ENCODE measurements at places on chromosomes 5 and 9. TPM values are rescaled to one million over a fixed set of nuclear protein-coding genes. Genes with fewer than 3 reads are reported as not detected.

The IRX1 gene
- total RNA-seq, result not detected

GRCh38 chr5:9192266-9192665 lies 353.6 kb downstream of the SEMA5A start:
- no peak for DNase-seq

DNA sequence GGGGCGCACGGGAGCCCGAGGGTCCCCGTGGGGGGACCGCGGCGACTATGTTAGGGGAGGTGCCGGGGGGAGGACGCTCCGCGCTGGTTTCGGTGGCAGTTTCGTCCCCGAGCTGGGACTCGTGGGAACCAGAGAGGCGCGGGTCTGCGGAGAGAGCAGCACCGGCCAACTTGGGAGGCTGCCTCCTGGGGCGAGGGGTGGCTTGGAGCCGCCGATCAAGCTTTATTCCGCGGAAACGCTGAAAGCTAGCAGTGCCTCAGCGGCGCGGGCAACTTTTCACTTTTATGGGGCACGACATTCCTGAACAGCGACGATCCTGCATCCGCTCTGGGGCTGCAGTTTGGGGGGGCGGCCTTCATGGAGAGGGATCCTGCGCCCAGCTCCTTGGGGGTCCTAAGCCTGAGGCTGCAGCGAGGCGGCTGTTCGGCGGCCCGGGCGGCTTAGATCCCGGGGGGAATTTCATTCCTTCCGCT lies 369 bp downstream of the OCLN start:
- no peak for DNase-seq

- DNase-seq, result no peak
These were observed 19.0 kb upstream of the GGTA1 start for GRCh38 chr9:121518634-121519033.

- DNase-seq, result no peak
These were observed 247.1 kb upstream of the CCNG1 start for GRCh38 chr5:163190283-163190682.

Data from NCI-H460 (cell line).